ENCODE measurements at places on chromosomes 13 and 19. TPM values are rescaled to one million over a fixed set of nuclear protein-coding genes. Genes with fewer than 3 reads are reported as not detected.

CEACAM16 gene
- not detected for total RNA-seq

RAB3A gene
- total RNA-seq: 0.17 TPM

SIAH3 gene
- total RNA-seq: under 0.01 TPM

SMIM44 gene
- not detected for total RNA-seq

ZNF492 gene
- 1.1 TPM for total RNA-seq

ZNF345 gene
- 4.0 TPM for total RNA-seq

IRGC gene
- total RNA-seq: not detected

SLC6A16 gene
- 0.28 TPM for total RNA-seq

FLT3LG gene
- 1.6 TPM for total RNA-seq

MIR17HG gene
- 13.1 TPM for total RNA-seq

GGACT gene
- total RNA-seq: 6.1 TPM

SCN1B gene
- 15.9 TPM for total RNA-seq

CADM4 gene
- total RNA-seq: 11.9 TPM

MIER2 gene
- total RNA-seq: 29.0 TPM

ZNF416 gene
- 4.4 TPM for total RNA-seq

JAK3 gene
- total RNA-seq: 3.2 TPM

PGLYRP1 gene
- not detected for total RNA-seq

Measured in dermis blood vessel endothelial cell (primary cell).